ENCODE measurements at places on chromosomes 11 and 22.

GRCh38 chr11:83039566-83039965 lies 32.1 kb downstream of the RAB30 start:
- peaks cover 25% of the 10 kb centered on the region for H3K4me1 ChIP-seq
- no peak overlapping the region for H3K4me3 ChIP-seq
- no peak overlapping the region for H3K27ac ChIP-seq
- DNase-seq = no peak

GRCh38 chr11:111176603-111177002 lies 68.9 kb upstream of the POU2AF2 start:
- H3K27ac ChIP-seq = no peak overlapping the region
- no peak overlapping the region for H3K4me3 ChIP-seq
- no peaks in the 10 kb centered on the region for H3K4me1 ChIP-seq
- DNase-seq = no peak
- H3K36me3 ChIP-seq = no peaks in the 10 kb centered on the region

GRCh38 chr11:57403802-57404147 lies 13.3 kb upstream of the PRG2 start:
- H3K27me3 ChIP-seq = peaks cover 12% of the 10 kb centered on the region
- H3K4me3 ChIP-seq = no peak overlapping the region
- H3K36me3 ChIP-seq = no peaks in the 10 kb centered on the region
- H3K4me1 ChIP-seq = peaks cover 3% of the 10 kb centered on the region
- DNase-seq = no peak
- H3K27ac ChIP-seq = no peak overlapping the region

DNA sequence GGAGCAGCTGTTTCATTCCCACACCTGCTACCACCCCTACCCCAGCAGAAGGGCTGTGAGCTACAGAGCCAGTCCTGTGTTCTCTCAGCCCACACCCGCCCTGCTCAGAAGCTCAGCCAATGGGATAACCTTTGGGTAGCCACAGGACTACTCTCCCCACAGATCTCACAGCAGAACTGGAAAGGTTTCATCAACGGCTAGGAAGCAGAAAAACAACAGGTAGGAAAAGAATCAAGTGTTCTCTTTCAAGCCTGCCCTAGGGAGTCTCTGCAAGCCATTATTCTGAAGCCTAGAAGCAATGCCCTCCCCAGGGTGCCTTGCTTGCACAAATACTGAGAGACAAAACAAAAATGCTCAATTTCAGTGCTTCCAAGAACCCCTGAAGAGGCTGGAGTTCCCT lies 77.2 kb downstream of the TMPRSS5 start:
- no peak overlapping the region for H3K27ac ChIP-seq
- no peak for DNase-seq
- H3K27me3 ChIP-seq = no peaks in the 10 kb centered on the region
- no peaks in the 10 kb centered on the region for H3K36me3 ChIP-seq
- no peaks in the 10 kb centered on the region for H3K4me1 ChIP-seq

Measured in Panc1 (cell line).